ENCODE measurements at places on chromosomes 5 and 9.

- DNase-seq = no peak
Observed at GRCh38 chr5:11064763-11065450, 303.9 kb upstream of the DAP start.

GRCh38 chr5:57298295-57298984 is 124.6 kb downstream of the GPBP1 start:
- peak; percentile 47 for DNase-seq

GRCh38 chr5:6914347-6914746 is 201.1 kb downstream of the TENT4A start:
- no peak for DNase-seq

GRCh38 chr9:5586391-5586802 is 42.5 kb upstream of the RIC1 start:
- peak; percentile 53 for DNase-seq

GRCh38 chr5:34867660-34868059 is 28.7 kb downstream of the TTC23L start:
- no peak for DNase-seq

GRCh38 chr9:83445703-83446265 is 92.4 kb downstream of the FRMD3 start:
- no peak for DNase-seq

- no peak for DNase-seq
Observed at GRCh38 chr5:179417696-179418095, 72.4 kb upstream of the ADAMTS2 start.

DNA sequence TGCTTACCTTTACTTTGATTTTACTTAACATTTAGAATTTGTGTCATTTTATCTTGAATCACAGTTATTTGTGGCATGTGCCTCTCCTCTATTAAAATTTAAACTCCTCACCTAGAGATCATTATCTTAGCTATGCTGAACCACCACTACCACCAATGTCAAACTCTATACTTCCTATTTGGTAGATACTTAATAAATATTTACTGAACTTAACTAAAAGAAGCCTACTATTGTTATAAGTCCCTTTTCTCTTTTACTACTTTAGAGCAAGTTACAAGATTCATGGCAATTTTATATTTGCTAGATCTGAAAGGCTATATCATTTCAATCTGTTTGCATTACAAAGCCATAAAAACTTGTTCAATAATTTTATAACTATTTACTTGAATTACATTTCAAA is 273.3 kb upstream of the CCNH start:
- DNase-seq = no peak

DNA sequence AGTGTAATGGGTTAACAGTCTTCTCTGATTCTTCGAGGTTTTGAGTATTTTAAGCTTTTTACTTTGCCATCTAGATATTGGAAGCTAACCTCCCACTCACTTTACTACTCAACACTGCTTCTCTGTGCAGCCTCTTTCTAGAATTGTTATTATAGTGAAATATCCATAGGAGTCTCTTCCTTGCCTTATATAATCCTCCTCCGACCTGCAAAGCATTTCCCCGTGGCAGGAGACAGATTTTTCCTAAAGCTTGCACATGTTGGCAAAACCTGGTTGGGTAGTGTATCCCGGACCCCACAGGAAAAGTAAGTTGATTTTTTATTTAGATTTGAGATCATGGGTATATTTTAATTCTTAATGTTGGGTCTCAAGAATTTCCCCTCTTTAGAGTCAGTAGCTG is 249.1 kb downstream of the CD180 start:
- DNase-seq = no peak

DNA sequence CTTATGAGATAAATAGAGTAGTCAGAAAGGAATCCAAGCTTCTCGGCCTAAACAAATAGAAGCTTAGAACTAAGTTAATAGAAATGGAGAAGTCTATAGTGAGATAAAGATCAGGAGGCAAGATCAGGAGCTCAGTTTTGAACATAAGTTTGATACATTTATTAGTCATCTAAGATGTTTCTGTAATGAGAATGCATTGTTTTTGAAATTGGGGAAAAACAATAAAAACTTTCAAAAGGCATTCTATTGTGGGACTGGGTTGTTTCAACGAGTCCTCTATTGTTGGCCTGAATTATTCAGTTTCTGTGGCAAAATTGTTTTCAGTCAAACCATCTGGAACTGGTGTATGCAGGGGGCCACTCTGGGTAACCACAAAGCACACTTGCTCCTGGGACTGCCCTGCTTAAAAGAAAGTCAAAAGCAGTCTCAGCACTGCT is 181.0 kb upstream of the CLINT1 start:
- no peak for DNase-seq

DNA sequence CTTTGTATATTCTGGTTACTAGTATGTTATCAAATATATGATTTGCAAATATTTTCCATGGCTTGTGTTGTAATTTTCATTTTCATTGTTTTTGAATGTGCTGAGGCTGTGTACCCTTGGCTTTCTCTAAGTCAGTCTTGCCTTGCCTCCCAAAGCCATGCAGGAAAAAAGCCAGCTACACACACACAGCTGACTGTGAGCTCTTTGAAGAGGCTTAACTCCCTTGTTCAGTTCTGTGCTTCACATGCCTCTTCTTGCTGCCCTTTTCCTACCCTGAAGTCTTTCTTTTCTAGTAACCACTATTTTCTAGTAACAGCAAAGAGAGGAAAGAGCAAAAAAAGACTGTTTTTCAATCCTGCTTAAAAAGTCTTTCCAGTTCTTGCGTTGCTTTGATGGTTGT is 53.9 kb downstream of the KCNN2 start:
- no peak for DNase-seq

- no peak for DNase-seq
Observed at GRCh38 chr5:67686746-67687145, 490.1 kb upstream of the CD180 start.

DNA sequence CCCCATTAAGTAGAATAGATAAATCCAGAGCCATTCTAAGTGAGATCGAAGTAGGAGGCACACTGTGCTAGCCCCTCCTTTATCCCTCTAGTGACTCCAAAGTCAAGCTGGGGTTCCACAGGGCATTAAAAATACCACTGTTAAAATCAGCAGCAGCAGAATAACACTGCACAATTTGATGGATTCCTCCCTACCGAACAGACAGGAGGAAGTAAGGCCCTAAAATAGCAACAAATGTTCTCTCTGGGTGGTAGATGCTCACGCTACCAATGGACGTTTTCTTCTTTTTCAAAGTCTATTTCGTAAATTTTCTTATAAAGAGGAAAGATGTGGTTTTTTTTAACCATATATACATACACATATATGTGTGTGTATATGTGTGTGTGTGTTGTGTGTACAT is 54.4 kb downstream of the FBXW11 start:
- DNase-seq = no peak

DNA sequence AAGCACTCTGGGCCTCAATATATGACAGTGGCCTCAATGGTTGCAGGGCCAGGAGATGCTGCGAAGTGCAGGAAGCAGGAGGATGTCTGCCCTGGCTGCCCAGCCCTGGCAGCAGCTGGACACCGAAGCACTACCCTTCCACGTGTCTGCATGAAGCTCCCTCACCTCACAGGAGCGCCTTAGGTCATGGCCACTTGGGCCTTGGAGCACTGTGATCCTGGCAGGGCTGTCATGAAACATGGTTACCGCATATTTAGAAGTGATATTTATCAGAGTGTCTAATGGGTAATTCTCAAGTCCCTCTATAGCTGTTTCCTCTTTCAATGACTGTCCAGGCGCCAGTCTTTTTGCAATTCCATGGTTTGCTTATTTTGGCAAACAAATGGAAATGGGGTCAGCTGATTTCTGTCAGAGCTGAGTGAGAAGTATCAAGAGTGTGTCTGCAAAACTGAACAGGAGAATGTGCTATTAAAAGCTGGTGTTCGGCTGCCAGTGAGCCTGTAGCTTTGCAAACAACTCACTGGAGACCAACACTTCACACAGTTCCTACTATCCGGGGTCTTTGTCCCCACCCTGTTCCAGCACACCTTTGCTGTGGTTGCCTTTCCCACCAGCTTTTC is 285.9 kb downstream of the KIF4B start:
- DNase-seq = no peak

GRCh38 chr5:141369994-141370848 is at the start of gene PCDHGB3:
Gene PCDHGB3, plus strand, starts transcription at chr5:141370242. Its CDS starts 153 bp downstream, at chr5:141370395.
- DNase-seq = no peak

DNA sequence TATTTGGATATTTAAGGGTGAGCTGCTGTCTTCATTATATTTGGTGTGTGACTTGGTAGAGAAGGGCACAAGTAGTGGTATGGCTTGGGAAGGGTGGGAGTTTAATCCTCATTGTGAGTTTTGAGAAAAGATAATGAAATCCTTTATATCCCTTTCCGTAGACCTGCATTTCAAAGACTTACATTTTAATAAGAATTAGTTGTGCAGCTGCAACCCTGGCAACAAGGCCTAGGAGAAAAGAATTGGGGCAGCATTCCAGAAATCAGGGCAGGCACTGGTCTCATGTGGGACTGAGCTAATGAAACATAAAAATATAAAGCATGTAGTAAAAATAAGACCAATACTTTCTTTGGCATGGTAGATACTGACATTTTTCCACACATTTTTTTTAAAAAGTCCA is 60.5 kb downstream of the CDC42SE2 start:
- DNase-seq = no peak

DNA sequence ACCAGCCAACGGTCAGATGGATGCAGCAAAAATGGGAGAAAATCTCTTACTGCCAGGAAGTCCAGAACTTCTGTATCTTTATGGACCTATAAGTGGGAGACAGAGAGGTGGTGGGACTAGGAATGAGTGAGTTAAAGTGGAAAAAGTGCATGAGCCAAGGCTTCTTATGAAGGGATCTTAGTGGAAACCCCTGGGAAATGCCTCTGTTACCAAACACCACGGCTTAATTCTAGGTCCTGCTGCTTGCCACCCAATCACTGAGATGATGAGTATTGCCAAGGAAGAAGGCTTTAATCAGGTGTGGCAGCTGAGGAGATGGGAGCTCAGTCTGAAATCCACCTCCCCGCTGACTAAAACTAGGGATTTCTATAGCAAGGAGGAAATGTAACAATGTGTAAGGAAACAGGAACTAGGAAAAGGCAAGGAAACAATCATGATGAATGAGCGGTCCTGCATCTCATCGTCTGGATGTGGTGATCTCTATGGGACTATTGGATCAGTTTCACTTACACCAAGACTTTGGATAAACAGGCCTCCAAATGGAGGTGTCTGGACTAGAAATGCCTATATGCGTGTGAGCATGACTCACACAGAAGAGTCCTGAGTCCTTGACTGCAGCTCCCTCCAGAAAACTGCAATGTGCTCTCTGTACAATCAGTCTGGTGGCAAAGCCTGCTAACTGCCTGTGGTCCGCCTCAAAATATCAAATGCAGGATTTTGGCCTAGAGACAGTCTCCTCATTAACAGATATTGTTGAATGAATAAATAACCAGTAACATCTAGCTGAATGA is 98.2 kb upstream of the PRR16 start:
- peak; percentile 27 for DNase-seq

- no peak for DNase-seq
Observed at GRCh38 chr5:103724271-103724670, 161.7 kb upstream of the NUDT12 start.

DNA sequence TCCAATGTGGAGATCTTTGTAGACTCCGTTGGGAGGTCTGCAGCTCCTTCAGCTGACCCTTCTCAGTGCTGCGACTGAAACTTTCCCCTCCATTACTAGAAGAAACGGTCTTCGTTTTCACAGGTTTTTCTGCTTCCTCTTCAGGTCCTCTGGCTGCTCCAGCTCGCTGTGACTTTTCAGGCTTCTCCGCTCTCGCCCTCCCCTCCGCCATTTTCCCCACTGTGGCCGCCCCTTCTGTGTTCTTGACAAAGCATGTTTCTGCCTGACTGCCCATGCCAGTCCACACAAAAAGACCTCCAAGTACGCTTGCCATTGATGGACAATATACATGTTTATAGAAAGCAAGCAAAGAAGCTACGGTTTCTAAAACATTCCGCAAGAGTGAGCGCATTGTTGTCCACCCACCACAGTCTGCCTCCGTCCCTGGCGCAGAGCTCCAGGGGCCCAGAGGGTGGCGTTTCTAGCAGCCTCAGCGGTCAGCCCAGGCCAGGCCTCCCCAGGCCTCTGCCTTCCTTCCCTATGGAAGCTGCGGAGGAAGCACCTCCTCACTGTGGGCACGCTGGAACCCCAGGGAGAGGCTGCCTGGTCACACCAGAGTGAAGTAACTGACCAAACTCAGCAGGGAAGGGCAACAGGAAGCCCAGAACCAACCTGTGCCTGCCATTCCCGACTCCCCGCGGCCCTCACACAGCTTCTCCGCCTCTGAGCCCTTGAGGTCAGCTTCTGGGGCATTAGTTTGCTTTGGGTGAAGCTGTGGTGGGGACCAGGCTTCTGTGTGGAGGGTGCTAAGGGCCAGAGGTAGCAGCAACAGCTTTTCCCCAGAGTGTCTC is 19.9 kb upstream of the S1PR3 start:
- no peak for DNase-seq

DNA sequence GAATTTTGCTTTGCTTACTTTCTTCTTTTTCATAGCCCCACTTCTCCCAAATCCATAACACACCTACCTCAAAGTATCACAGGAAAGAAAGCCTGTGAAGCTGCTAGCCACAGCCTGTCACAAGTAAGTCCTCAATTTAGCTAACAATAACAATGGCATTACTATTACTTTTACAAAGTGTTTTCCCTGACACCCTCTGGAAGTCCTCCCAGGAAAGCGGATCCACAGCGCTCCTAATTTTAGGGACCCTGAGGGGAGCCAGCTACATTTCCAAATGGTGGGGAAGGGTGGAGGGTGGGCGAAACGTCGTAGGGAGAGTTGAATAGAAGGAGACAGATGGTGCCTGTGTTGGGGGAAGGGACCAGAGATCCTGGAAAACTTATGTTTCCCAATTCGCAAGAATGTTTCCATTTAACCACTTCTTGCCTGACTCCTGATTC is 523 bp upstream of the WWC1 start:
- DNase-seq = no peak

GRCh38 chr5:146962801-146963355 is 84.3 kb upstream of the PPP2R2B start:
- DNase-seq = peak; percentile 26

GRCh38 chr9:127506814-127507750 is 55.8 kb downstream of the LRSAM1 start:
- no peak for DNase-seq

DNA sequence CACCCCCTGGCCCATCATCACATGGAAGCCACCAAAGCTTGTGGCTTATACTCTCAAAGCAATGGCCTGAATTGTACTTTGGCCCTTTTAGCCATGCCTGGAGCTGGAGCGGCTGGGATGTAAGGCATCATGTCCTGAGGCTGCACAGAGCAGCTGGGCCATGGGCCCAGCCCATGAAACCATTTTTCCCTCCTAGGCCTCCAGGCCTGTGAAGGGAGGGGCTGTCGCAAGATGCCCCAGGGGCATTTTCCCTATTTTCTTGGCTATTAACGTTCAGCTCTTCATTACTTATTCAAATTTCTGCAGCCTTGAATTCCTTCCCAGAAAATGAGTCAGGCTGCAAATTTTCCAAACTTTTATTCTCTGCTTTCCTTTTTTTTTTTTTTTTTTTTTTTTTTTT is 27.7 kb downstream of the FST start:
- DNase-seq = no peak

- no peak for DNase-seq
Observed at GRCh38 chr5:14148483-14148882, 5.3 kb downstream of the TRIO start.

DNA sequence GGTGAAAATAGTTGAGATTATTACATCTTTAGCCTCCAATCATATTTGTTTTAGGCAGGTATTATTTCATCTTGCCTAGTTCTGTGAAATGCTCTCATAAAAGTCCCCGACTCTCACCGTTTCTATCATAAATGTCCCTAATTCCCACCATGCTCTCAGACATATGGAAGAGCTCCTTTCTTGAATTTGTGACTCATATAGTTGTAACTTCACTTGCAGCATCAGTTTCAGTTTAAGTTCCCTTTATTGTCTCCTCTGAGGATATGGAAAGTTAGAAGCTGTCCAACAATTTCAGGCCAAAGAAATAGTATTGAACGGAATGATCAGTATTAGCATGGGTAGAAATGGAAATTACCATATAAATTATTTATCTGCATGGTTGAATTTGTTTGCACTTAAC is 187.5 kb upstream of the NR4A3 start:
- DNase-seq = no peak

Data from non-pigmented ciliary epithelial cell (primary cell).